ENCODE measurements at places on chromosomes 5 and 9.

GRCh38 chr9:111056538-111056937 lies 18.3 kb upstream of the LPAR1 start:
- no peak for DNase-seq

- no peak for DNase-seq
Observed at GRCh38 chr5:161686149-161686548, 628 bp downstream of the GABRA6 start.

- no peak for DNase-seq
Observed at GRCh38 chr5:163631856-163632255, 126.4 kb downstream of the MAT2B start.

- DNase-seq: no peak
Observed at GRCh38 chr5:6326776-6327175, 51.6 kb downstream of the MED10 start.

- no peak for DNase-seq
Observed at GRCh38 chr5:174187481-174187880, 142.0 kb downstream of the NSG2 start.

DNA sequence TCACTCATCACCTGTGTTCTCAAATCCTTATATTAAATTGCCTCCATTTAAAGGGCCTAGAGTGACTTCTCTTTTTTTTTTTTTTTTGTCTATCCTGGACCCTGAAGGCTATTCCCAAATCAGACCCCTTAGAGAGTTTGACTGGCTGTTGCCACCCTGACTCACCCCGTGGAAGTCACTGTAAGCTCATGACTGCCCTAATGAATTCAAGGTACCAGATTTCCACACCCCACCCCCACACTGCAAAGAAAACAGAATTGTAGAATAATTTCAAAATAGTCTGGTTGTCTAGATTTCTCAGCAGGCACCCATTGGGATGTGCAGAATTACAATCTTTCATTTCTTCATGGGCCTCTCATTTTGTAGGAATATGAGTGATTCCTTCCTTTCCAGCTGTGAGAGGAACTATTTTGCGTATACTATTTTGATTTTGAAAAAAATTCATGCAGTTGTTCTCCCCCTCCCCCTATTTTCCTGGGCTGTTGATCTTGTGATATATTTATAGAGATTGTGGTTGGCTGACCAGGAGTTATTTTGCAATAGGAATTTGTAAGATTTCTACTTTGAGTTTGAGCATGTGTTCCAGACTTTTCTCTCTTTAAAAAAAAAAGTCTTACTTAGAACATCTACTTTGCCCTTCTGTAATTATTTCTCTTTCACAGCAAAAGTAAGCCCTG lies 79.1 kb downstream of the ZNF618 start:
- DNase-seq: no peak

DNA sequence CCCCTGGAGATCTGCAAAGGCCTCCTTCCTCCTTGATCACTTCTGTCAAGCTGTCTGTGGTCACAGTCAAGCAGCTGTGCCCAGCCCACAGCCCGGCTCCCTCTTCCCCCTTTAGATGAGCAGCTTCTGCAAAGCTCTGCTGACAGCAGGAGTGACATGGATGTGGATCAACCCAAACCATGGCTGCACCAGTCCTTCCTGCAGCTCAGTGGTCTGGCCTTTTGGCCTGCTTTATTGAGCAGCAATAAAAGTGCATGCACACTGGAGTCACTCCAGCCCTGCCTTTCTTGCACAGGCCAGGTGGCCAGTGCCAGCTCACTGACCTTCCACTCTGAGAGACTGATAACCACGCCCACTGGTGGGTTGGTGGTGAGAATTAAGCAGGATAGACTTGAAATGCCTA lies 91.3 kb upstream of the OTULINL start:
- DNase-seq: no peak

DNA sequence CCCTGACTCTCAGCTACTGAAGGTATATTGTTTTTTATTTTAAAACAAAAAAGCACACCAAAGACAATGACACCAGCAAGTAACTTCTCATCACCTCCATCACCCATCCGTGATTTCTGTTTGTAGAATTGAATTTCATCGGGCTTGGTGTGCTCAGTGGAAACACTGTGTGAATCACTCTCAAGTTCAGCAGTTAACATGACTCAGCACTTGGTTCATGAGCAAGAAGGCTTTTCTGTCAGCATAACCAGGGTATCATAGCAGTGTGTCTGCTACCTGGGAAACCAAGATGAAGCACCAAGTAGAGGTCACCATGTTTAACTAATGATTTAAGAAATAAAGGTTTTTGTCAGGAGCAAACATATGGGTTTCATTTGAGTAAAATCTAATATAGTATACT lies 123.7 kb downstream of the INSYN2B start:
- no peak for DNase-seq

DNA sequence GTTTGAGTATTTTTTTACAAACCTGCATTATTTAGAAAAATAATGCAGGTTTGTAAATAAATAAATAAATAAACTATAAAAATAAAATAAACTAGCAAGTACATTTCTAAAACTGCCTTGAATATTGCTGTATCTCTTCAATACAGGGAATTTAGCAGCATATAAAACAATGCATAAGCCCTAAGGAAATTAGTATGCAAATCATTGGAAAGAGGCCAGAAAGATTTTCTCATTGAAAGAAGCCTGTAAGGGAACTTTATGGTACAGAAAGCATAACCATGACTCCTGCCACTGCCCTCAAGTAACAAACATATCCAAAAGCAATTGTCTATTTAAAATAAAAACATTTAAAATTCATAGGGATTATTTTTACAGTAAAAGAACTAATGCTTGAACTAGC lies 387.3 kb downstream of the HINT1 start:
- no peak for DNase-seq

GRCh38 chr9:37917313-37917731 lies 13.4 kb upstream of the SLC25A51 start:
- DNase-seq: no peak
